ENCODE measurements at places on chromosomes 2 and 18. TPM values are rescaled to one million over a fixed set of nuclear protein-coding genes. Genes with fewer than 3 reads are reported as not detected.
A peak's percentile ranks its signal among the peaks of the same experiment; 100 is the strongest.

- no peak for DNase-seq
Observed at GRCh38 chr2:170485254-170486026, 229.7 kb upstream of the SP5 start.

DNA sequence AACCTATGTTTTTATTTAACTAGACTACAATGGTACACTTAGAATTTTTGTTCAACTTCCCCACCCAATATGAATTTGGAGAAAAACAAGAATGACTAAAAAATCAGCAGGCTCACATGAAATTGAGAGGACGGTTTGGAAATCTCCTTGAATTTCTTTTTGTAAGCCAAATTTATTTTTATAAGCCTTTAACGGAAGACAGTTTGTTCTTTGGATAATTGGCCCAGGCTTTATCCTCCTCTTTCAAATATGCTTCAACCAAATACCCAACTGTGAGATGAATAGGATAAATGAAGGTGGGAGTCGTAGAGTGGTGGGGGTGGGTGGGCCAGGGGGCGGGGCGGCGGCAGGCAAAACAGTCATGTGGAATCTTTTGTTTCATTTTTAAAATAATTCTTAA lies 60.6 kb downstream of the FMNL2 start:
- no peak for DNase-seq

DNA sequence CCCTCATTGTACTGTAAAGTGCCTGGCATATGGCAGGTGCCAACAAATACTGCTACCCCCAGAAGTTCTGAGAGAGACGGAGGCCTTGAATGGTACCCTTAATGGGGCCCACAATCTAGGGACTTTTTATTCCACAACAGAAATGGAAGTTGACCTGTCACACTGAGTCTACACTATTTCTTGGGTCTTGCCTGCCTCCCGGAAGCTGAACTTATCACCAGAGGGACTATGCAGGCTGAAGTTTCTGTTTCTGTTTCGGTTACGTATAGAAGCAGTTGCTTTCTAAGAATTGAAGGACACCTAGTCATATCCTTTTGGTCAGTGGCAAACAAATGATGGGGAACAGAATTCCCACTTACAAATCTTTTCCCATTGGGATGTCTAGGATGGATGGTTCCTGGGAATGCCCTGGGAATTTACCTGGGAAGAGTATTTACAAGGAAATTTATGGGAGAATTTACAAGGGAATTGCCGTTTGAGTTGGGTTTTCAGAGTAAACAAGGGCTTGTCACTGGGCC lies 74.2 kb downstream of the HS1BP3 start:
- DNase-seq: peak; percentile 47

- DNase-seq: peak; percentile 71
Observed at GRCh38 chr2:146734042-146734820, 1110.6 kb upstream of the ACVR2A start.

DNA sequence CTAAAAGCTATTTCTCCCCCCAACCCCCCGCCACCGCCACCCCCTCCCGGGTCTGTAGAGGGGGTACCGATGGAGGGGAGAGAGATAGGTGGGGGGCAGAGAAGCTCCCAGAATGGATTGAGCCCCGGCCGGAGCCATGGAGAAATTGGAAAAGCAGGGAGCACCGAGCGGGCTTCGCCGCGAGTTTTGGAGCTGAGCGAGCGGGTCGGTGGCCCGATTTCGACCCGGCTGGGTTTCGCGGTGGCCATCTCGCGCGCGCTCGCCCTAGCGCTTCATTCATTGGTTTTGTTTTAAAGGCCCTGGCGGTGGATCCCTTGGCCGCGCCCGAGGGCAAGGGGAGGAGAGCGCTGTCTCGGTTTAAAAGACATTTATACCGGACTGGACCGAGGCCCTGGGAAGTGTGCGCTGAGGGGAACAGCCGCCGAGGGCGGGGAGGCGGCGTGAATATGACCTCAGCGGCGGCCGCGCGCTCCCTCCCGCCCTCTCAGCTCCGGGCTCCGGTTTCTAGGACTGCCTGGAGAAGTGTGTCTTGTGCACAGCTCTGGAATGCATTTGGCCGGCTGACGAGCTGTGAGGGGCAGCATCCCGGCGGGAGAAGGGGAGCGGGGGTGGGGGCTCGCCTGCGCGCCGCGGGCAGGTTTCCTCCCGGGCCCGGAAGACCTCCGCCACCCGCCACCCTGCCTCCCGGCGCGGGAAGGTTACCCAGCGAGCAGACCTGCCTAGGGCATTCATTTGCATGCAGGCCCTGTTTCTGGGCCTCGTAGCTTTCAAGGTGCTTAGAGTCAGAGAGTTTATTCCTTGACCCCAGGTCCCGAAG lies 1.7 kb upstream of the SMAD7 start:
- DNase-seq: peak; percentile 78

GRCh38 chr2:241232736-241233575 lies 44.5 kb downstream of the ANO7 start:
- no peak for DNase-seq

DNA sequence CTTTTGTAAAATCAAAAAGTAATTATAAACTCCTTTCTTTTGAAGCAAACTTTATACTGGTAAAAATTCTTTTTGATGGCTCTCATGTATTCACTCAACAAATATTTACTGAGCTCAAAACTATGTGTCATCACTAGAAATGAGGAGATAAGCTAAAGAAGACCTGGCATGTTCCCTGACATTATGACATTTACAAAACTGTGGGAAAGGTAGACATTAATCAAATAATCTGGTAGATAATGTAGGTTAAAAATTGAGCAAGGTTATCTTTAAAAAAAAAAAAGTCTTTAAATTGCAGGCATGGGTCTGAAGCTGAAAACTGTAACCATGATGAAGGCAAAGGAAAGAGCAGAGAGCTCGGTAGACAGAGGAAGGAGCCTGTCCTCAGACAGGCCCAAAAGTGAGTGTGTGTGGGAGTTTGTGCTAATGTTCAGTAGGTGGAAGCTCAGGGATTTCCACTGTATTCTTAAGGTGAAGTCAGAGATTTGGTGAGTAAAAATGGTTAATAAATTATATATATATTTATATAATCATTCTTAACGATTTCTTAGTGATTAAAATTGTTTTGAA lies 612.9 kb downstream of the LRP1B start:
- no peak for DNase-seq

GRCh38 chr2:196413821-196414274 lies 225.7 kb upstream of the CCDC150 start:
- no peak for DNase-seq

DNA sequence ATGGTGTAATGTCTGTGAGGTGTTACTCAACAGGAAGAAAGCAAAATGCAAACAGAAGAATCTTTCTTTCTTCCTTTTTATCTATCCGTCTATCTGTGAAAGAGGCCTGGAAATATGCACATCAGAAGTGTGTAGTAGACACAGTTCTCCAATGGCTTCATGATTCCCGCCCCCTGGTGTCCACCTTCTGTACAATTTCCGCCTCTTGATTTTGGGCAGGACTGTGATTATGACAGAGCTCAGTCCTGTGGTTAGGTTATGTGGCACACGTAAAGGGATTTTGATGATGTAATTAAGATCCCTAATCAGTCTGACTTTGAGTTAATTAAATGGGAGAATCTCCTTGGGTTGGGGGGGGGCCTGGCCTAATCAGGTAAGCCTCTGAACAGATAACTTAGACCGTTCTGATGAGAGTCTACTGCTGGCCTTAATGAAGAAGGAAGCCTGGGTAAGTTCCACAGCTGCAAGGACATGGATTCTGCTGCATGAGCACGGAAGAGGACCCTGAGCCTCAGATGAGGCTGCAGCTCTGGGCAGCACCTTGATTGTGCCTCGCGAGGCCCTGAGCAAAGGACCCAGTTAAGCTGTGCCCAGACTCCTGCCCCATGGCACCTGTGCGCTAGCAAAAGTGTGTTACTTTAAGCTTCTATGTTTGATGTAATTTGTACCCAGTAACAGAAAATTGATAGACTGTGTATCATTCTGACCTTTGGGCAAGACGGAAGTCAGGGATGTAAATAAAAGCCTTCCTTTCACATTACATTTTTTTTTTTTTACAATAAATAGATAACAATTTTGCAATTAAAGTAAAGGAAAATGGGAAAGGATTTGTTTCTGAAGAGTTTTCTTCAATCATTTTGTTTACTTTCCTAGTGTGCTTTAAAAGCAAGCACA lies 11.3 kb upstream of the KCNF1 start:
- DNase-seq: no peak

Gene UGT1A5
- polyA plus RNA-seq: not detected

Gene SLC9A4
- polyA plus RNA-seq: not detected

Gene SKA1
- 6.9 TPM for polyA plus RNA-seq
